Activated CD4-positive, alpha-beta T cell treated with anti-CD3 and anti-CD28 coated beads, Interleukin-2, Interleukin-4, amounts not matched to agents 100 ng/mL and 50 ng/mL, durations not matched to agents 16 hours and 8 hours (primary cell): ENCODE measurements at places on chromosomes 13 and 19.

GRCh38 chr13:22749626-22750025, 431.2 kb upstream of the SGCG start:
- no peak for DNase-seq

GRCh38 chr19:21585281-21585890, 80.0 kb downstream of the ZNF429 start:
- DNase-seq = no peak

GRCh38 chr13:40626561-40626960, 39.9 kb downstream of the FOXO1 start:
- no peak for DNase-seq

DNA sequence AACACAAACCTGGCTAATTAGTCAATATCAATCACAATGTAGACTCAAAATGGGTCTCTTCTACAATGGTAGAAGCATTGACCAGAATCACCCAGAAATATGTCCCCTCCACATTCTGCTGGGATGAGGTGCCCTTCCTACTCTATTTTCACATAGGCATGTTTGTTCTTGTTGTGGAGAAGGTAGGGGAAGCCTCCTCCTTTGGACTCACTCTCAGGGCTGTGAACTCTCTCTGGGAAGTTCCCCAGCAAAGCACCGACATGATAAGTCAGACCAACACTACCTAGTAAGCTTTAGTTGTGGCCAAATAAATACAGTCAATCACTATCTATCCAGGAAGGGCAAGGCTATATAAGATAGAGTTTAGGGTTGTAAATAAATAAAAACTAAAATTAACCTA, 194.5 kb upstream of the UBL3 start:
- no peak for DNase-seq

- no peak for DNase-seq
Observed at GRCh38 chr13:113927661-113928581, 46.0 kb downstream of the C13orf46 start.

- no peak for DNase-seq
Observed at GRCh38 chr13:76019421-76020044, 383.4 kb downstream of the LMO7 start.

- peak; percentile 19 for DNase-seq
Observed at GRCh38 chr13:41459432-41460073, 2.2 kb downstream of the RGCC start.

- DNase-seq = peak; percentile 16
Observed at GRCh38 chr13:21426238-21426637, 32.9 kb downstream of the ZDHHC20 start.

DNA sequence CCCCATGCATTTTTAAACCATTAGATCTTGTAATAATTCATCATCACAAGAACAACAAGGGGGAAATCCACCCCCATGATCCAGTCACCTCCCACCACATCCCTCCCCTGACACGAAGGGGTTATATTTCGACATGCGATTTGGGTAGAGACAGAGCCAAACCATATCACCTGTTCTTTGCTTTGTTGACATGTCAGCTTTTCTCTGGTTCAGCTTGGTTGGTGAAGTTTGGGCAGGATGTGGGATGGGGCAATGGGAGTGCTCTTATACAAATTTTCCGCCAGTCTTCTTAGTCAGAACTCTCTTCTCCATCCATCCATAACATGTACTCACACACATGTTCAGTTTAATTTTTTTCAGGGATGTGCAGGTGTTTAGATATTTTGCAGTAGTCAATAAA, 12.9 kb downstream of the TPP2 start:
- DNase-seq = no peak

- DNase-seq = no peak
Observed at GRCh38 chr19:40921005-40921897, 39.2 kb upstream of the CYP2A7 start.

DNA sequence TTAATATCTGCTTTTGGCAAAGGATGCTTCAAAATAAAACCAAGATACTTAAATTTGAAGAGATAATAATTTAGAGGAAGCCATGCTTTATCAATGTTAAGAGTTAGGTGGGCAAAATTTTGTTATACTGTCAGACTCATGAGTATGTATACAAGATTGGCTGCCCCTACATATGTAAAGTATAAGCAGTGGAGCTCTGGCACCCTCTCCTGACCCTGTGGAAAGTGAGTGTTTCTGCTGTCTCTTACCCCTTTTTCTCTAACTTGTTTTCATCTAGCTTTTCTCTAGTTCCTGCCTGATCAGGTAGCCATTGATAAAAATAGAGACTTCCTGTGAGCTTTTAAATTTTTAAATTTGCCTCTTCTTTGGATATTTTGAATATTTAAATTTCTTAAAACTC, 710.9 kb upstream of the SPRY2 start:
- DNase-seq = no peak

DNA sequence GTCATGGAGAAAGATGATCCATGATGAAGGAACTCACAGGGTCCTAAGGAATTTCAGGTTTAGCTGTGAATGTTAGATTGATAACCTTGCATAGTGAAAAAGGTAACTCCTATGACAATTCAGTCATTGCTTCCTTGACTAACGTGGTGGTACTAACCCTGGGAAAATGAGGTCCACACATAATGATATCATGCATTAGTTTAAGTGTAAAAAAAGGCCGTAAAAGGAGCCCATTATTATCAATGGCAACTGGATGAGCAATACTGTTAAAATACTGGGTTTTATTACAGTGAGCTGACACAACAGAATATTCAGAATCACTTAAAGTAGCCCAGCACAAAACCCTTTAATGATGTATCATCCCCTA, 515.4 kb downstream of the DCT start:
- no peak for DNase-seq

- DNase-seq = no peak
Observed at GRCh38 chr13:51370116-51370515, 30.6 kb downstream of the SERPINE3 start.

- DNase-seq = no peak
Observed at GRCh38 chr13:35448465-35448864, 28.0 kb downstream of the MAB21L1 start.

DNA sequence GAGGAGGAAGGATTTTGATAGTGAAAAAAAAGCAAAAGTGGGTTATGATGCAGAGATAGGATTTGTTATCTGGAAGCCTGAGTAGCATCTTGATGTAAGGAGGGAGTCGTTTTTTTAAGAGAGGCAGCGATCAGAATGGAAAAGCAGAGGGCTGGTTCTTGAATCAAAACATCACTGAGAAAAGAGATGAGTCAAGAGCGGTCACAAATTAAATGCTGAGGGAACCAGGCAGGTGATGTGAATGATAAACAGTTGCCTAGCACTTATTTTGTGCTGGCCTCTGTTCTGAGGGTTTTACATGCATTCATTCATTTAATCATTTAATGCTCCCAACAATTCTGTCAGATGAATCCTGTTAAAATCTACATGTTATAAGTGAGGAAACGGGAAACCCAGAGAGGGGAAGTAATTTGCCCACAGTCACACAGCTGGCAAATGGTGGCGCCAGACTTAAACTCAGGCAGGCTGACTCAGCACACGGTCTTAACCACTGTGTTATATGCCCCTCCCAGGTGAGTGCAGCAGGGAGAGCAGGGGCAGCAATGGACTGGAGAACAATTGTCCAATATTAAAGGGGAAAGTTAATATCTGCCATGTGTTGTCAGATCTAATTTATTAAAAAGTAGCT, 21.4 kb downstream of the SIGLECL1 start:
- DNase-seq = peak; percentile 64

GRCh38 chr13:104286566-104287290, 1220.5 kb upstream of the SLC10A2 start:
- DNase-seq = no peak

- no peak for DNase-seq
Observed at GRCh38 chr13:40149611-40150274, 494.3 kb downstream of the COG6 start.

DNA sequence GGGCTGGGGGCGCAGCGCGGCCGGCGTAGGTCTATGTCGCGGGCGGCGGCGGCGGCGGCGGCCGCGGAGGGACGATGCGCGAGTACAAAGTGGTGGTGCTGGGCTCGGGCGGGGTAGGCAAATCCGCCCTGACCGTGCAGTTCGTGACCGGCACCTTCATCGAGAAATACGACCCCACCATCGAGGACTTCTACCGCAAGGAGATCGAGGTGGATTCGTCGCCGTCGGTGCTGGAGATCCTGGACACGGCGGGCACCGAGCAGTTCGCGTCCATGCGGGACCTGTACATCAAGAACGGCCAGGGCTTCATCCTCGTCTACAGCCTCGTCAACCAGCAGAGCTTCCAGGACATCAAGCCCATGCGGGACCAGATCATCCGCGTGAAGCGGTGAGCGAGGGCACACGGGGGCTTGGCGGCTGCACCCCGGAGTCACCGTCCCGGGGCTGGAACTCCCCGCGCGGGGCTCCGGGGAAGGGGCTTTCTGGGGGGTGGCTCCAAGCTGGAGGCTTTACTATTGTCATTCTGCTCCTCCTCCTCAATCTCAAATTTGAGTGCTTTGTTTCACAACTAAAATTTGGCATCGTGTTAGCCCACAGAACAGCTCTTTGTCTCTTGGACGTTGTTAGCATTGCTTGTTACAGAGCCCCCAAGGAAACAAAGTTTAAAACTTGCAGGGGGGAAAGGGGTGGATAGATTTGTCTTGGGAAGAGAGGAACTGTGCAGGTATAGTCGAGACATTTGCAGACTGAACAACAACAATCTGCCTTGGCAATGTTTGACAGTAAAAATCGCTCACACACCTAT, 630 bp downstream of the RAP2A start:
- peak; percentile 17 for DNase-seq

- DNase-seq = peak; percentile 83
Observed at GRCh38 chr19:12801466-12802266, at the start of the genes PRDX2 and THSD8. Gene PRDX2 (minus strand): TSS chr19:12801800. CDS start chr19:12801261, 539 bp downstream. Gene THSD8 (plus strand): TSS chr19:12802069. CDS start chr19:12802072, 3 bp downstream.

- no peak for DNase-seq
Observed at GRCh38 chr13:107421951-107422350, 793.4 kb downstream of the LIG4 start.

DNA sequence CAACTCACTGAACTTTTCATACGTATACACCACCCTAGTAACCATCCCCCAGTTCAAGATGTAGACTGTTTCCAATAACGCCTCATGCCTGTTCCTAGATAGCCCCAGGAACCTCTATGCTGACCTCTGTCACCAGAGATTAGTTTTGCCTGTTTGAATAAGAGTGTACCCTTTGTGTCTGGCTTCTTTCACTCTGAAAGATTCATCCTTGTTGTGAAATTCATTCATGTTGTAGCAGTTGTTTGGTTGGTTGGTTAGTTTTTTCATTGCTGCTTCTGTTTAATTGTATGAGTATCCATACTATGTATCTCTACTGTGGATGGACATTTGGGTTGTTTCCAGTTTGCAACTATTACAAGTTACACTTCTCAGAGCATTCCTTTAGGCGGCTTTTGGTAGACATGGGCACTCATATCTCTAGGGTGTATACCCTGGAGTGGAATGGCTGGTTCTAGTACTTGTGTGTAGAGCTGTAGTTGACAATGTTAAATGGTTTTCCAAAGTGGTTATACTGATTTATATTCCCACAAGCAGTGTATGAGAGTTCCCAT, 1.6 kb downstream of the RNASEH2B start:
- DNase-seq = peak; percentile 18

DNA sequence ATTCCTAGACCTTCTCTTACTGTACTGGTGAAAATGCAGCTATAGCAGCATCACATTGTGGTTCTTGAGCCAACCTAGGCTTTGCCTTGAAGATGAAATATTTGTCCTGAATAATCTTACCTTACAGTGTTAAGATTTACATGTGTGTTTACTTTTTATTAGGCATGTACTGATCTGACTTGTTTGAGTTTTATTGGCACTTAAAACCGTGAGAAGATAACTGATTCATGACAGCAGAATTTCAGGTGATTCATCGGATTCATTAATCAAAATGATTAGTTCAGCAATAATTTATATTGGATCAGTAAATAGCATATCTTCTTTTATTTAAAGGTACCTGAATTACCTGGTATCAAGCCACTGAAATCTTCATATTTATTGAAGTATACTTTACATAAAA, 296.3 kb downstream of the KLF5 start:
- no peak for DNase-seq

GRCh38 chr13:36736119-36736726, 62.4 kb downstream of the SERTM1 start:
- peak; percentile 35 for DNase-seq

DNA sequence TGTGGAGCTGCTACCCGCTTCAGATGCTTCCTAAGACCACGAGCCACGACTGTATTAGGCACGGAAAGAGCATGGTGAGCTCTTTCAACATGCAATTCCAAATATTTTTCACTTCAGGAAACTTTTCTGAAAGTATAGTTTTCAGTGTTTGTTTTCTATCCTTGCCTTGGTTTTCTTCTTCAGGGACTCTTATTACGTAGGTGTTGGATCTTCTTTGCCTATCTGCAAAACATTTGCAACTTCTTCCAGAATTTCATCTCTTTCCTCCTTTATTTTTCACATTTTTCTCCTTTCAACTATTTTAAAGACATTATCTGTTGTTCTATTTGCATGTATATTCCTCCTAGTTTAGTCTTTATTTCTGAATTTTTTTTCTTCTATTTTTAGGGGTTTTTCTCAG, 148.9 kb upstream of the LSM14A start:
- DNase-seq = no peak

GRCh38 chr13:62280590-62280989, 864.9 kb upstream of the PCDH20 start:
- DNase-seq = no peak

GRCh38 chr13:97460004-97460775, 26.2 kb downstream of the RAP2A start:
- peak; percentile 7 for DNase-seq

- no peak for DNase-seq
Observed at GRCh38 chr19:8116437-8117293, 32.7 kb downstream of the FBN3 start.

- DNase-seq = peak; percentile 31
Observed at GRCh38 chr19:33311326-33311682, 9.0 kb upstream of the CEBPA start.

DNA sequence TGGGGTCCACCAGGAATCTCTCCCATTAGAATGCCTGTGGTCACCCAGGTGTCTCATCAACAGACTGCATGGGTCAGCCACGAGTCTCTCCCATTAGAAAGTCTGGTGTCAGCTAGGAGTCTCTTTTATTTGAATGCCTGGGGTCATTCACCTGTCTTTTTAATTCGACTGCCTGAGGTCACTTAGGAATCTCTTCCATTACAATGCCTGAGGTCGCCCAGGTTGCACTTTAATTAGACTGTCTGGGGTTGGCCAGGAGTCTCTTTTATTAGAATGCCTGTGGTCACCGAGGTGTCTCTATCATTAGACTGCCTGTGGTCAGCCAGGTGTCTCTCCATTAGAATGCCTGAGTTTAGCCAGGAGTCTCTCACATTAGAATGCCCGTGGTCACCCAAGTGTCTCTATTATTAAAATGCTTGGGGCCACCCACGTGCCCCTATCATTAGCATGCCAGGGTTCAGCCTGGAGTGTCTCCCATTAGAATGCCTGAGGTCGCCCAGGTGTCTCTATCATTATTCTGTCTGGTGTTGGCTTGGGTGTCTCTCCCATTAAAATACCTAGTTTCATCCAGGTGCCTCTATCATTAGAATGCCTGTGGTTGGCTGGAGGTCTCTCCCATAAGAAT, 1474.3 kb downstream of the UQCRFS1 start:
- no peak for DNase-seq

GRCh38 chr19:49875177-49875576, 2.0 kb downstream of the AKT1S1 start:
- no peak for DNase-seq

- peak; percentile 82 for DNase-seq
Observed at GRCh38 chr13:99434258-99434788, 66.9 kb upstream of the TM9SF2 start.
